T-helper 17 cell (primary cell): ENCODE measurements at places on chromosomes 6 and 20.

DNA sequence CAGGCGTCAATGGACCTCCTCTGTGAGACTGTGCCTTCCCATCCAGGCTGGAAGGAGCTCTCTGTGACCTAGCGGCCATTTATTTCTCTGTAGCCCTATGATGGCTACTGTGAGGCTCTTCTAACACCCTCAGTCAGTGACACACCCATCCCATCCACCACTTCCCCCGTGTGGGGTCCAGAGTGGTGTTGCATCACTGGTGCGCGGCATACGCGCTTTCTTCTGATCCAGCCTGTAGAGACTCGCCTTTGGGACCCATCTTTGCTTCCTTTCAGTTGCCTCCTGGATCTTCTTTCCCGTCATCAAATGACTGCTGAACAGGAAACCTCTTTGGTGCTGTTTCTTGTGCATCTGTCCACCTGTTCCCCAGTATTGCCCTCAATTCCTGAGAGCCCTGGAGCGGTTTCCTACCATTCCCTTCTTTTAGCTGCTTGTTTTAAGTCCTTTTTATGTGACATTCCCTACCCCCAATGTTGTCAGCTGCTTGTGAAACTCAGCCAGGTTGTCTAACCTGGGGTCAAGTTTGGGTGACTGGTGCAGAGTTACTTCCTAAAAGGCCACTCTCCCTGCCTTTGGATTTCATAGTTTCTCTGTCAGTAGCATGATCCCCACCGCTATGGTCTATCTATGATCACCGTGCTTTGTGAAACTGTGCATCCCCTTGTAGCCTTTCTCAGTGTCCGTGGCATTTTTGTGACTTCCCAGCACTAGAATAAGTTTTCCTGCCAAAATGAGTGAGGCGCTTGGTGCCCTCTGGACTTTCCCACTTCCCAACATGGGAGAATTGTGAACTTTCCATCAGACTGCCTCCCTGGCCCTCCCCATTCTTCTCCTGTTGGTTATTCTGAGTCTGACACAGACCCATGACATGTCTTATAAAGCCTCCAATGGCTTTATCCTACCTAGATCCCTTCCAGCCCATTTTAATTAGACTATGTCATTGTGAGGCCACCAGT, 5.7 kb downstream of the PRR3 start:
- DNase-seq: no peak

DNA sequence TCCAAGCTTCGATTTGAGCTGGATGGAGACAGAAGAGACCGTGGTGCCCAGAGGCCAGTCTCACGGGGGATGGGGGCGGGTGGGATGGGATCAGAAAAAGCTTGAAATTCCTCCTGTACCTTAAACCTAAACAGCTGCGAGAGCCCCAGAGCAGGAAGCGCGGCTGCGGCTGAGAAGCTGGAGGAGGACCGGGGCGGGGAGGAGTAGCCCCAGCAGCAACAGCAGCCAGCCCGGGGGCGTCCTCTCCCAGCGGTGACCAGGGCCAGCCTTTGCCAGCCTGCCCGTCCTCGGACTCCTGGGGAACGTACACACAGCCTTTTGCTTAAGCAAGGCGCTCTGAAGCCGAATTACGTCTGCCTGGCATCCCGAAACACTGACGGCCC, 17.4 kb upstream of the PRDM13 start:
- no peak for DNase-seq

- no peak for DNase-seq
Observed at GRCh38 chr6:141968632-141969031, 164.1 kb upstream of the GJE1 start.

DNA sequence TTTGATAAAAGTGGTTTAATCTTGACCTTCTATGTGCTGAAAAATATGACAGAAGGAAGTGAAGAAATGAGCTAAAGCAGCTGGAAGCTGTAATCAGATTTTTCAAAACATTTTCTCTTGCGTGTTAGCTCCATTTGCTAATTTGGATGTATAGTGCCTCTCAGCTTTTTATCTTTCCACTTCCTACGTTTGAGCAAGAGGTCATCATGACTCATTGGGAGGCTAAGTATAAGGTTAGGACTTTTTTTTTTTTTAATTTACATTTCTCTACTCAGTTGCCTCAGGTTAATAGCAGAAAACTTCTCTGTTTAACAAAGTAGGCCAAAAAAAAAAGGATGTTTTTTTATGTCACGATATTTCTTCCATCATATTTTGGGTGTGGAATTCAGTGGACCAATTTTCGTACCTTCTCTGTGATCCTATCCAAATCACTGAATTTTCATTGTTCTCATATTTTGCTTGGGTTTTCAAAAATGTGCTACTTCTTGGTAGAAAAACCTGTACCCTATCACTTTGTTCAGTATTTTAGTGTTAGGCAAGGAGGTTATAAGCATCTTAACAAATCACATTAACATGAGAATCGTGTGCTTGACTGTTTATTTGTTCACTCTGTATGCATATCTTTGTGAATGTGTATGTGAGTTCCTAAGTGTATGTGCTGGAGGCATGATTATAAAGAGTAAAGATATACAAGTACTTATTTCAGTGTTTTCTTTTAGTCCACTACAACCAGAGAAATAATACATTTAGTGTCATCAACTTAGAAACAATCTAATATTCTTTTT, 1028.3 kb upstream of the EYS start:
- DNase-seq: no peak

GRCh38 chr20:45545754-45546453, 1.3 kb downstream of the EPPIN start:
- DNase-seq: no peak

DNA sequence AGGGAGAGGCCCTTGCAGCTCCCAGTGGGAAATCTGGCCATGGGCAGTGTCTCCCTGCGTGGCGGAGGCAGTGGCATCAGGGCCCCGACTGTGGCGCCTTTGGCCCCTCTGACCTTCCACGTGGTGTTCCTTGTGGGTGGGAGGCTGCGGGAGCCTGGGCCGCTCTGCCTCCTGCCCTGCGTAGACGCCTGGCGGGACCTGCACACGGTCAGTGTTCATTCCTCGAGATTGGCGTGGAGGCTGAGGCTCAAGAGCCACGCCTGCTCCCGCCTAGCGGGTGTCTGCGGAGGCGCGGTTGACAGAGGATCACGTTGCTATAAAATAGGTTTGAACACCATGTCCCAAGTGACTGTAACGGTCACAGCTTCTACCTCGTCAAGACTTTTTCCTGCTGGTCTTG, 14.0 kb downstream of the COL9A3 start:
- DNase-seq: no peak

DNA sequence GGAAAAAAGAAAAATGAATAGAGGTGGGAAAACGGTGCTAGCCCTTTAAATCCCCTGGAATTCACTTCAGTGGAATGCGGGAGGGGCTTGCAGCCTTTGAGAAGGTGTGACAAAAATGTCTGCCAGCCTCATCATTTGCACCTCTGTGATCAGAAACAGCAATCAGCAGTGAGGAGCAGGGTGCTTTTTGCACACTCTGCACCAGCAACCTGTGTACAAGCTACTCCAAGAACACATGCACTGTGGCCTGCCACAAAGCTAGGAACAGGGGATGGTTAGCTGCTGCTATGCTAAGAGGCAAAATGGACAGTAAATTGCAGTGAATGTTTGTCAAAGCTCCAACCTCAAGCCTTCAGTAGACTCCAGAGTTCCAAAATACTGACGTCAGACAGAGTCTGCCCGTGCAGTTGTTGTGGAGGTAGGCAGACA, 29.7 kb downstream of the GINS1 start:
- no peak for DNase-seq

DNA sequence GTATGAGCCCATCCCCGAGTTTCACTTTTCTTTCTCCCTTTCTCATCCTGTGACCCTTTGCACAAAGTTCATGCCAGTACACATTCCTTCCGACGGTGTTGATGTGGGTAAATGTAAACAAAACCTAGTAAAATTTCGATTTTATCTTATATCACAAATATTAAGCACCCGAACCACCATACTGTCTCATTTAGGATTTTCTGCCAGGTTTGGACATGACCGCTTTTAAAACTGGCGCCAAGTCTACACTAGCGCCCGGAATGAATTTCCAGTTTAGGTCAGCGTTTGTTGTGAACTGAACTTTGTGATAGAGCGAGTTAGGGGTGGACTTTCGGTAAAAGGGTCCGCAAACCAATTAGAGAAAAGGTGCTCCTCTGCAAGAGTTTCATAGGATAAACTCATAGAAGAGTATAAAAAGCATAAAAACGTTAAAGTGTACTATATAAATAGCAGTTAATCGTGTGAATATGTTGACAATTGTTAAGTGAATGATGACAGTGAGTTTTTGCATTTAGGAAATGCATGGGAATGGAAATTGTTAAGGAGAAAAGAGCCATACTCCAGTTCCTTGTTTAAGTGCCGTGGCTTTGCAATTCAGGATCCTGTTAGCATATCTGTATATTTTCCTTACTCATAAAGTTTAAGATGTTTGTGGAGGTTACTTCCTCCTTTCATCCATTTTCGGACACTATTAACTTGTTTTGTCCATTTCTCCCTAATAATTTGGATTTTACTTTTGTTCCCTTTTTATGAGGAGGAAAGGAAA, 937 bp downstream of the AKAP7 start:
- DNase-seq: no peak

DNA sequence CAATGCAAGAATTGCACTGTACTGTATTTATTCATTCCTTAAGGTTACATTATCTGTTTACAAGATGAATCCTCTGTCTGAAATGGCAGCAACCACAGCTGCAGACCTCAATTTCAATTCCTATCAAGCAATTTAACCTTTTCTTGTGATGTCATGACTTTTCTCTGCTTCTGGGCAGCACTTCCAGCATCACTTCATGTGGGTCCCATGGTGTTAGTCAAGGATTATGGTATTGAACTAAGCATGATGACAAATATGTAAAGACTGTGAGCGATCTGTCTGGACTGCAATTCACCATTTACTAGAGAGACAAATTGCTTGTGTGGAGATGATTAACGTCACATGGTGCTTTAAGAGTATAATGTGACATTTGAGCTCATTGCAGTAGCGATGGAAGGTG, 90.5 kb upstream of the CCN2 start:
- no peak for DNase-seq

GRCh38 chr6:27892649-27893058, 19.5 kb downstream of the OR2B2 start:
- DNase-seq: no peak

GRCh38 chr6:33080127-33081089, 4.6 kb downstream of the HLA-DPB1 start:
- no peak for DNase-seq

- DNase-seq: no peak
Observed at GRCh38 chr20:40536808-40537207, 152.2 kb downstream of the MAFB start.

DNA sequence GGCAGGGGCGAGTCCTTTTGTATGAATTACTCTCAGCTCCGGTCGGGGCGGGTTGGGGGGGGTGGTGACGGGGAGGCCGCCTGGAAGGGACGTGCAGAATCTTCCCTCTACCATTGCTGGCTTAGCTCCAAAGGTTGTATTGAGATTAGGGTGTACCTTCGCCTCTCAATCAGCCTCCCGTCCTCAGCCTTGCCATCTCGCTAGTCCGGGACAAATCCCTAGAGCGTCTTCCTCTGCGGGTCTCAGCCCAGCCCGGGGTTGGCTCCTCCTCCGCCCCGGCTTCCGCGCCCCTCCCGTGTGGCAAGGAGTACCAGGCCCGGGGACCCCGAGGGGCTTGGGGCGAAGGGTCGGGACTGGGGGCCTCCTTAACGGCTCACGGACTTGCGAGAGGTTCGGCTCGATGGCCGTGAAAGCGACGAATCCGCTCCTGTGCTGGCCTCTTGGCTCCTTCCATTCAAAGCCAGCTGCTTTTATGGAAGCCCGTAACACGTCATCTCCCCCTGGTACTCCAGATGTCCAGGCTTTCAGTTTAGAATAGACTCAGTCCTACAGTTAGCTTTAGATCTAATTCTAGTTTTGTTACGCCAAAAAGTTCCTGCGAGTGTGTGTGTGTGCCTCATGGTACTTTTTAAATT, 636 bp upstream of the EEF1A1 start:
- no peak for DNase-seq

- no peak for DNase-seq
Observed at GRCh38 chr20:52060794-52061714, 130.5 kb downstream of the ZFP64 start.

DNA sequence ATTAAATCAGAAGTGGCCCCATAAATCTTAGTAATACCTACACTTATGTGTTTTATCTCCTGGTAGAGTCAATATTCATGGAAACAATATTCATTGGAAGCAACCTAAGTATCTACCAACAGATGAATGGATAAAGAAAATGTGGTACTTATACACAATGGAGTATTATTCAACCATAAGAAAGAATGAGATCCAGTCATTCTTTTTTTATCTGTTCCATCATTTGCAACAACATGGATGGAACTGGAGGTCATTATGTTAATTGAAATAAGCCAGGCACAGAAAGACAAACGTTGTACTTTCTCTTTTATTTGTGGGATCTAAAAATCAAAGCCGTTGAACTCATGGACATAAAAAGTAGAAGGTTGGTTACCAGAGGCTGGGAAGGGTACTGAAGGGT, 268.5 kb downstream of the ZFAND3 start:
- DNase-seq: no peak

GRCh38 chr20:36796117-36796516, 22.6 kb upstream of the DSN1 start:
- DNase-seq: no peak

- DNase-seq: no peak
Observed at GRCh38 chr6:14228571-14228970, 111.0 kb downstream of the CD83 start.

DNA sequence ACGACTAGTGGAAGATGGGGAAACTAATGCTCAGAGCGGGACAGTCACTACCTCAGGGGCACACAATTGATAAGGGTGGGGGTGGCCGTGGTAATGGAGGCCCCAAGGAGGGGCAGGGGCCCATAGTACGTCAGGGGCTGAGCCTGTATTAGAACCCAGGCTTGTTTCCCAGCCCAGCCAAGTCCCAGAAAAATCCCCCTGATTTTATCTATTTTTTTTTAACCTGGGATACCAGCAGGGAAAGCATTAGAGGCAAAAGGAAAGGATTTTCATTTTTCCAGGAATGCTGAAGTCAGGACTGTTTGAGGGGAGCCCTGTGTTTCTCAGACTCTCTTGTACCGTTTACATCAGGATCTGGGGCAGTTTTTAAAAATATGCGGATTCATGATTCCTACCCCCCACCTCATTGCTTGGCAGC, 382 bp downstream of the MYH7B start:
- DNase-seq: no peak

DNA sequence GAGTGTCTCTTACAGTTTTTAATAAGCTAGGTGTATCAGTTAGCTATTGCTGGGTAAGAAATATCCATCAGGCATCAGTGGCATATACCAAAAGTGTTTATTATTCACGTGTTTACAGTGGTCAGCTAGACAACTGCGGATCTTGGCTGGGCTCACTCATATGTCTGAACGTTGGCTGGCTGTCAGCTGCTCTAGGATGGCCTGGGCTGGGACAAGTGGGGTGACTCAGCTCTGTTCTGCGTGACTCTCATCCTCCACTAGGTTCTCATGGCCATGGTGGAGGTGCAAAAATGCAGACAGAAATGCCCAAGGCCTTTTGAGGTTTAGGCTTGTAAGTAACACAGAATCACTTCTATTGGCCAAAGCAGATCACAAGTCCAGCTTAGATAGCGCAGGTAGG, 22.0 kb downstream of the ZNF341 start:
- no peak for DNase-seq

GRCh38 chr20:1163105-1163504, 21.7 kb downstream of the TMEM74B start:
- no peak for DNase-seq

GRCh38 chr6:43977404-43978111, 149.7 kb downstream of the MRPL14 start:
- DNase-seq: no peak

GRCh38 chr20:40657526-40657925, 31.5 kb downstream of the MAFB start:
- DNase-seq: no peak
